ENCODE measurements at places on chromosomes 7 and 10.

DNA sequence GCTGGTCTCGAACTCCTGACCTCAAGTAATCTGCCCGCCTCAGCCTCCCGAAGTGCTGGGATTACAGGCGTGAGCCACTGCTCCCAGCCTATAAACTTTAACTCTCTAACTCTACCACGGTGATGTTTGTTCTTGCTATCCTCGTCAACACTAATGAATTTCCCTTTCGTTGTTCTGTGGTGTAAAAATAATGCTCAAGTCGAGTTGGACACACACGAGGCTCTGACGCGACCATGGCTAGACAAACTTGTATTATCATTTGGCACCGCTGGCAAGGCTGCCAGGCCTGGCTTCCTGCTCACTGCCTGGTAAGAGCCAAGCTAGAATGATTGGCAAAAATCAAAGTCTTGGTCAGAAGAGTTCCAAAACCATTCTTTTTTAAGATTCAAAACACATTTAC lies 167.0 kb upstream of the KLF6 start:
- DNase-seq, result no peak

- DNase-seq, result no peak
Measured at GRCh38 chr7:988963-989529, 6.1 kb downstream of the CYP2W1 start.

GRCh38 chr7:129853661-129854268 lies 99.0 kb downstream of the UBE2H start:
- DNase-seq, result no peak

GRCh38 chr10:110918269-110918642 lies 724 bp downstream of the BBIP1 start:
- DNase-seq, result no peak

GRCh38 chr7:19674266-19674960 lies 34.4 kb downstream of the POLR1F start:
- no peak for DNase-seq

DNA sequence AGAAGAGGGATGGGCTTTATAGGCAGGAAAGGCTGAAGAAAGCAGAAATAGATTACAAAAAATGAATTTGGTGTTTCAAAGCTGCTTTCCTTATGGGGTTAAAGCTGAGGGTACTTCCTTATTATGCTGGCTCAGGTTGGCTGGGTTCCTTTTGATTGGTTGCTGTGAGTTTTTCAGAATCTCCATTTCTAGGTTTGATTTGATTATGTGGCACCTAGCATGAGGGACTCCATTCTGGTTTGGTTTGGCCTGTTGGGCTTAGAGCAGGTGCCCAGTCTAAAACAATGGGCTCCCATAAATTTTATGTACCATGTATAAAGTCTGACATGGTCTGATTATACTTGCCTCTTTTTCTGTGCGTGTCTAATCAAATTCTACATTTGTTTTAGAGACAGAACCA lies 362.7 kb downstream of the CXCL12 start:
- DNase-seq, result no peak

DNA sequence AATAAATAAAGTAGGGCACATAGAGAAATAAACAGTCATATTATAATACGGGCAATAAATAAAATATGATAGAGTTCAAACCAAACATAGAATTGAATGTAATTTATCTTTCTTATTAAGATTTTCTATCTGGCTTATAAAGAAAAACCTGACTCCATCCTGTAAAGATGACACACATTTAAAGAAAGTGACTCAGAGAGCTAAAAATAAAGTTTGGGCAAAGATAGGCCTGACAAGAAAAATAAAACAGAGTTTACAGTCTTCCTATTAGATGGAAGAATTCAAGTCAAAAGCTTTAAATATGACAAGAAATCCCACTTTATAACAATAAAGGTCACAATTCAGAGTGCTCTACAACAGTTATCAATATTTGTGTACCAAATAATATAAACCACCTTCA lies 580.6 kb downstream of the PHTF2 start:
- no peak for DNase-seq

DNA sequence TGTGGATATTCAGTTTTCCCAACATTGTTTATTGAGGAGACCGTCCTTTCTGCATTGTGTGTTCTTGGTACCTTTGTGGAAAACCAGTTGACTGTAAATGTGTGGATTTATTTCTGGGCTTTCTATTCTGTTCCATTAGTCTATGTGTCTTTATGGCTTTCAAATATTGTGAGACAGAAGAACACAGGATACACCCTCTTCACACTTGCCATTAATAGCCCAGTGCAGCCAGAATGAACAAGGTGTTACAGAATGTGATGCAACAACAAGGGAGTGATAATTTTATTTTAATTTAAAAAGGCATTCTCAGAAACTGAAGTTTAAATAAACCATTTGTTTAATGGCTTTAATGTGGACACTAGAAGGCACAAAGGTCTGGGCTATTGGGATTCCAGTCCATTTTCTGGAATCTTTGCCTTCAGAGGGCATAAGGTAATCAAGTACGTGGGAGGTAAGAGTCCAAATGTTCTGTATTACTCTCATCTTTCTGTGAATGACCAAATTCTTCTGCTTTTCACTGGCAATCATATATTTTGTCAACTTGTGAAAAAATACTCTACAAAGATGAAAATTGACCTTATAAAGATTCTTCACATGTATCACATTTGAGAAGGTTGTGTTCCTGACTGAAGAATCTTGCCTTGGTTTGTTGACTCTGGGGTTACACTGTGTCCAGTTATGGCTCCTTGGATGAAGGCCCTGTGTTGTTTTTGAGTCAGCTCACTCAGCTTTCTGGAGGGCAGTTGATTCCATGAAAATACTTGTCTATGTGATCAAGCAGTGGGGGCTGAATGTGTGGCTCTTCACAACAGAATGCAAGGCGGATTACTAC lies 962.7 kb downstream of the LRMDA start:
- no peak for DNase-seq

- no peak for DNase-seq
Measured at GRCh38 chr10:127855591-127855881, 37.2 kb downstream of the CLRN3 start.

GRCh38 chr7:53292341-53292740 lies 256.9 kb downstream of the POM121L12 start:
- no peak for DNase-seq

- DNase-seq, result no peak
Measured at GRCh38 chr7:98659756-98660155, 42.7 kb downstream of the NPTX2 start.

- DNase-seq, result no peak
Measured at GRCh38 chr7:117110480-117111315, 157.4 kb downstream of the ST7 start.

DNA sequence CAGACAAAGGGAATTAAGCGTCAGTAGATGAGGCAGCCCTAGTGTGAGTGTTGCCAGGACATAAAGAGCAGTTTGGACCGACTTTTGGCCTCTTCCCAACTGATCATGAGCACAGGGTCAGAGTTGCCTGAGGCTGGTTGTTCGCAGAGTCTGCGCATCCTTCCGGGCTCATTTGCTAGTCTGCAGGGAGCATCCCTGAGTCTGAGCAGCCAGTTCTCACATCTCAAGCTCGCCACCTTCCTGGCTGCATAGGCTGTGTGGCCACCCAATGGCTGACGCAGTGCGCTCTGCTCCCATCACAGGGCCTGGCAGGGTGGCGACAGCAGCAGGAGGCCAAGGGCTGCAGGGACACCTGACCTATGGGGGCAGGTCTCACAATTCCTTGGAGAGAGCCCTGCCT lies 5.0 kb downstream of the GAD2 start:
- DNase-seq, result no peak

DNA sequence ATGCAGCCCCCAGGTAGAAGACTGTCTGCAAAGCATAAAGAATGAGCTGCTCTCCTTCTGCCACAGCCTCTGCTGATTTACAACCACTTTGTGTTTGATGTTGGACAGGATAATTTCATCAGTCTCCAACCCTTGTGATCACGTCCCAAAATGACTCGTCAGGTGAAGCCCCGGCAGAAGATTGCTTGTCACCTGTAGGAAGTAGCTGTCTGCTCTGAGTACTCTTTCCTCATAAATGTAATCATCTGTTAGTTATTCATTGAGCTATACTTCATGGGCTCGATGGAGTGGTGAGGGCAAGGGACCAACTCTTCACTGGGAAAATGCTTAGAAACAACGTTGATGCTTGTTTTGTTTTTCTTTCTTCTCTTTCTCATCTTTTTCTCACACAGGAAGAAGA lies 290.9 kb upstream of the SP8 start:
- no peak for DNase-seq

Data from activated T-helper 1 cell treated with anti-CD3 and anti-CD28 coated beads, Interleukin-2, amount 50 U/mL, for 16 hours (primary cell).